ENCODE measurements at places on chromosomes 6 and 20.

DNA sequence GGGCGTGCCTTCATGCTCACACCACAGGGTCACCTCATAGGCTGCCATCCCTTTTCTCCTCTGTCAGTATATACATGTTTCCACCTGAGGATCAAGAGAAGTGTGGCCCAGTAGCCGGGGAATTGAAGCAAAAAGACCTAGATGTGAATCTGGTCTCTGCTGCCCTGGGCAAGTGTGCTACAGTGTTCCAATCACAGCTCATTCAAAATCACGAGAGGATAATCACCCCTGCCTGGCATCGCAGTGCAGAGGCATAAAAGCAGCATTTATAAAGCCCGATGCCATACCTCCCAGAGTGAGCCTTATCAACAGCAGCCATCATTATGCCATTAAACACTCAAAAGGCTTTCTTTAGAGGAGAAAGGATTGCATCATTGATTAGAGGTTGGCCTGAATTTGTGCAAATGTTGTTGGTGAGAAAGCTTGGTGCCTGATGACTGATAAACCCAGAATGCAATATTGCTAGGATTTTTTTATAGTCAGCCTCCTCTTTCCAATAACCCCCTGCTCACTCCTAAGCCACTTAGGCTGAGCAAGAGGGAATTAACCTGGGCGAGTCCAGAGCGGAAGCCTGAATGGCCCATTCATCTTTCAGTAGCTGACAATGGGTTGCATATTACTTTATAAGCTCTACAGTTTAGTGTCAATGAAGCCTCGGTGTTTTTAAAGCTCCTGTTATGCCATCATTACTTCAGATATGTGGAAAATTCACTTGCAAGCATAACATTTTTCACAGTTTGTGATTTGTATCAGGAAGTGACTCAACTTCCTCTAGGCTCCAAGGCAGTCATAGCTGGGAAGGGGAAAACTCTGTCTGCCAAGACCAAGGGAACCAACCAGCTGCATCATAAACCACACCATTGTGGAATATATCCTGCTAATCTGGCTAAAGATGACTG is 92.5 kb upstream of the NXT1 start:
- DNase-seq = no peak

- DNase-seq = no peak
These were observed 84.3 kb downstream of the THBS2 start for GRCh38 chr6:169169375-169169774.

DNA sequence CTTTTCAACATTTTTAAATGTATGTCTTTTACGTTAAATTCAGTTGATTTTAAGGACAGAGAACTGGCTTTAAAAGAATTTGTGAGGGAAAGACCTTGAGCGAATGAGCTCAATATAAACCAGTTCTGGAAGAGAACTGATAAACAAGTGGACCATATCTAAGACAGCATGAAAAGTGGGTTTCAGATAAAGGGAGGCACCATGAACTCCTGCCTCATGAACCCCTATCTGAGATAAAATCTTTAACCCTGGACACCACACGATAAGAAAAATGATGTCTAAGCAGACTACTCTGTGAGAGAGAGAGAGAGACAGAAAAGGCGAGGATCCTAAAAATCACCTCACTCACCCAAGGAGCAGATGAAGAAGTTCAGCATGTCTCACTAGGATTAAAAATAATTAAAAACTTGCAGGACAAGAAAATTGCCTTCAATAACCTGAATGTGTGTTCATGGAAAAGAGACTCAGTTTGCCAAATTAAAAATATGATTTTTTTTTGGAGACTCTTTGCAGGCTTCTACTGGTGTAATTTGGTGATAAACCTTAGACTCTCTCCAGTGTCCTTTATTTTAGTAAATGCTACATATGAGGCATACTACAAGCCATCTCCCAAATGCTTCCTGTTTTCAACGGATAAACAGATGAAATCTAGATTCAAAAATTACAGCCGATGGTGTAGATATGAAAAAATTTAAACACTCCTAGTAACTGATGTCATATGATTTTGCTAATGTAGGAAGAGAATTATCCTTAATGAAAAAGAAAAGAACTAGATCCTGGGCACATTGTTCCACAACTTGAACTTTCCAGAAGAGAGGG is 299.5 kb downstream of the ADGB start:
- no peak for DNase-seq

DNA sequence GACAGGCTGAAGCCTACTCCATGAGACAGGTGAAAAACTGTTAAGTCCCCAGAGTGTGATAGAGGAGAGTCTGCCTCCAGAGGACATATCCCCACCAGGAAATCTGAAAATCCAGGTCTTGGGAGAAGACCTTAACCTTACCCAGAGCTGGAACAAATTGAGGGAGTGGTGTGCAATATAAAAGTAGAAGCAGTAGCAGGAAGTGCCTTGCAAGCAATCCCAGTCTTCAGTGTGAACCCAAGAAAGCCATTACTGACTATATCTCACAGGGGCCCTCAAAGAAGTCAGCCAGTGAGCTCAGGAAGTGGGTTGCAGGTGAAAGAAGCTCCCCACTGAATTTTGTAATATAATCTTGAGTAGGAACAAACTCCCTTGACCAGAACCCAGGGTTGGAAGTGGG is 41.9 kb upstream of the PKIB start:
- DNase-seq = no peak

DNA sequence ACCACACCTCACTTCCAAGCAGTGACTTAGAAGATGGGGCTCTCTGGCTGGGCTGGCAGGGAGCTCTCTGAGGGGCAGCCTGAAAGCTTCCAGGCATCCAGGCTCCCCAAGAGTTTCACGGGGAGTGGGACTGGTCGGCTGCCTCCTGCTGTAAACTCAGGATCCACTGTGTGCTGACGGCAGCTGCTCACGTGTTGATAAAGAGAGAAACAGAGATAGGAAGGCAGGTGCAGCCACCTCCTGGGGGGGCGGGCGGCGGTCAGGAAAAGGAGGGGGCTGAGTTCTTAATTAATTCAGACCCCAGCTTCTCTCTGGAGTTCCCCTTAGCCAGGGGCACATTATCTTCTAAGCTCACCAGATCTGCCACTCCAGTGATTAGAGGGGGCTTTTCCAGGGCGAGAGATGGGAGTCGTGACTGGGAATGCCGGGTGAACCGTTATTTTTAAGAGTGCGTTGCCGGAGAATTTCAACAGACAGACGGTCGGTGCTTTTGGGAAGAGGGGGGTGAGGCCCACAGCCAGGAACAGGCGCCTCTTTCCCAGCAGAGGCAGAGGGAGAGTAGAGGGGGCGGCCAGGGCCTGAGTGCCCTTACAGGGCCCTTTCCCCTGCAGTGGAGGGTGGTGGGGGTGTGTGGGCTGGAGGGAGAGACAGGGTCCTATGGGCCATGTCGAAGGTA is 70.9 kb downstream of the CD40 start:
- no peak for DNase-seq

DNA sequence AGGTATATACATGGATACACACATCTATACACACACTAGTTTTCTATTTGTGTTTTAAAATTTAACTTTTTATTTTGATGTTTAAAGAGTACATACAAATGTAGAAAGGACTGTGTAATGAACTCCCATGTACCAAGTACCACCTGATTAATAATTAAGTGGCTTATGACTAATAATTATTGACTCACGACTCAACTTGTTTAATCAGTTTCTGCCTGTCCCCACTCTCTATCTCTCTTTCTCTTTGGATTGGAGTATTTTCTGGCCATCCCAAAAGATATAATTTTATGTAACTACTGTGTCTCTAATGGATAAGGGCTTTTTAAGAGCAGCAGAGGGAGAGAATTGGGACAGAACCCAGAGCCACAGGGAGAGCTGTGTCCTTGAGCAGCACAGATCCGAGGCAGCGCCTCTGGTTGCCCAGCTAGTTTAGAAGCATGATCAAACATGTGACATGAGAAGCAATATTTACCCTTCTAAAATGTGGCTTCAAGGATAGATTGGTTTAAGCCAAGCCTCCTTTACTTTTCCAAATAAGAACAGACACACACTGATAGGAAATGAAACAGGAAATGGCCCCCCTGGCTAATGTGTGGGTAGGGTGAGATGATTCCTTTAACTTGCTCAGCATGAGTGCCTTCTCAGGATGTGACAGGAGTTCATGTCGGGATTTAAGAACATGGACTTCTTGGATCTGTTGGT is 81.0 kb downstream of the ERMARD start:
- DNase-seq = no peak

DNA sequence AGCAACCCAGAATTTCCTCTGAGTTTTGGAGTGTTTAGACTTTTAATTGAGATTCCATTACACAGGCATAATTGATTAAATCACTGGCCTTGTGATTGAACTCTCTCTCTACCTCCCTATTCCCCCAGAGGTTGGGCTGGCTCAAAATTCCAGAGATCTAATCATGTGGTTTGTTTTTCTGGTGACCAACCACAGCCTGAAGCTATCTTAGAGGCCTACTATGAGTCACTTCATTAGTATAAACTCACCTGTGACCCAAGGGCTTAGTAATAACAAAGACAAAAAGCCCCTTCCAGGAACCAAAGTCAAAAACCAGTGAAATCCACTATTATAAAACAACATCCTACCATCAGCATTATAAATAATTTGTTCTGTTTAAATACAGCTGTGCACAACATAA is 992.5 kb upstream of the CITED2 start:
- no peak for DNase-seq

GRCh38 chr6:108697561-108698161 is 136.9 kb downstream of the FOXO3 start:
- DNase-seq = no peak

GRCh38 chr6:31615748-31616147 is 714 bp downstream of the AIF1 start:
- no peak for DNase-seq

DNA sequence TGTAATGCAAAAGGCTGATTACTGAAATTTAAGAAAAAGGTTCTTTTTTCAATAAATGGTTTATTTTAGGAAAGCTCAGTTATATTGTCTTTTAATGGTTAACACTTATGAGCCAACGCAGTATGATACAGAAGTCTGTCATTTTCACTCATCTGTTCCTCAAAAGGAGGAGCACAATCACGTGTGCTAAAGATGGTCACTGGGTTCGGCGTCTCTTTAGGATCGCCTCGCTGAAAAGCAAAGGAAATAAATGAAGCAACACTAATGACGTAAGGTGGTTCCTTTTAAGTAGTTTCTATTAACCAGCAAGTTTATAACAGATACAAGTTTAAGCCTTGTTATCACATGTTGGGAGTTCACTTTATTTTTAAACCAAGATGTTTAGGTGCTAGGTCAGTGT is 125.7 kb downstream of the MAP3K4 start:
- DNase-seq = no peak

- DNase-seq = no peak
These were observed 75.2 kb upstream of the PMEPA1 start for GRCh38 chr20:57785061-57785460.

DNA sequence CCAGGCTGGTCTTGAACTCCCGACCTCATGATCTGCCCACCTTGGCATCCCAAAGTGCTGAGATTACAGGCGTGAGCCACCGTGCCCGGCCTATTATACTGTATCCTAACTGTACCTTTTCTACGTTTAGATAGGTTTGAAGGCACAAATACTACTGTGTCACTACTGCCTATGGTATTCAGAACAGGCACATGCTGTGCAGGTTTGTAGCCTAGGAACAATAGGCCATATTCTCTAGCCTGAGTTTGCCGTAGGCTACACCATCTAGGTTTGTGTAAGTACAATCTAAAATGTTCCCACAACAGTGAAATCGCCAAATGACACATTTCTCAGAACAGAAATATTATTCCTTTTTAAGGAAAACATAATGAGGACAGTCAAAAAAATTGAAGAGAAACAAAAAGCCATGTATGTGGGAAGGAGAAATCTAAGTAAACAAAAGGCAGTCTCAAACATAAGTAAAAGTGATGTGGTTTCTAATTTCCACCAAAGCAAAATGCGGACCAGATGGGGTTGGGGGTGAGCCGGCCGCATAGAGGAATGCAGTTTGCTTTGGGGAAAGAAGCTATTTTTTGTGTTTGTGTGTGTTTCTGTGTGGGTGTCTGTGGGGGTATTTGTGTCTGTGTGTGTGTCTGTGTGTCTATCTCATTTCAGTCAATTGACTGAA is 192.6 kb upstream of the SALL4 start:
- no peak for DNase-seq

GRCh38 chr20:49288250-49288751 is 10.4 kb upstream of the ZNFX1 start:
- no peak for DNase-seq

DNA sequence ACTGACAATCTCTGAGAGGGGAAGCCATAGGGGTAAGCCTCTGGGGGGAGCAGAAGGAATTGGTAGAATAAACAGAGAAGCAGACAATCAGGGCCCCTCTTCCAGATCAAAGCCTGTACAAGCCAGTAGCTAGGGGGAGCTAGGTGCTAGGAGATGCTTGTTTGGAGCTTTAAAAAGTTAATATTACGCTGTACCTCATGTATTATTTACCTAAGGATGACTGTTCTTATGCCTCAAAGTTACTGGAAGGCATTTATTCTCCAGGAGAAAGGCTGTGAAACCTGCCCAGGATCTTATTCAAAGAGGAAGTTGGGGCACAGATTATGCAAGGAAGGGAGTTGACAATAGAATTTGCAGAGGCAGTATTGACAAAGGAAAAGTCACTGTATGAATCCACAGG is 111.8 kb upstream of the SLC35F1 start:
- no peak for DNase-seq

DNA sequence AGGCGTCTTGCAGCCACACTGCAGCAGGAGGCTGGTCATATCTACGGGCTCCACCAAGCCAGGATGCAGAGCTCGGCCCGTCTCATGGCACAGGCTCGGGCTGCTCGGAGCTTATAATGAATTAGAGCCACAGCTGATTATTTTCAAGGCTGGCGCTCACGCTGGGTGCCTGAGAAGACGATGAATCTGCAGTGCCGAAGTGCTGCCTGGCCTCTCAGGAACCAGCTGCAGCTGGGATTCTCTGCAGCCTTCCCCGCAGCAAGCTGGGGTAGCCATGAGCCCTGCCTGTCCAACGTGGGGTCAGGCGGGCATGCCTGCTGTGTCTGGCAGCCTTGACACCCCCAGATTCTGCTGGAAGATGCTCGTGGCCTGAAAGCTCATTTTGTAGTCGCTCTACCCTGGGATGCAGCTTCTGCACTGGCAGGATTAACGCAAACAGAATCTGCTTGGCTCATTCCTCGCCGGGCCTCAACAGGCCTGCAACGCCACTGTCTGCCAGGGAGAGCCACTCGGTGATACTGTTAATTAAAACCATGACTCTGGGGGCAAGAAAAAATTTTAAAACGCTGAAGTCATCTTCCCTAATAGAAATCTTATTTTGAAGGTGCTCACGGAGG is 104.3 kb downstream of the CDH26 start:
- DNase-seq = peak; percentile 19
